ENCODE measurements at places on chromosomes 2 and 18.

GRCh38 chr2:241317391-241317790 is 1.7 kb downstream of the SEPTIN2 start:
- no peak for DNase-seq

DNA sequence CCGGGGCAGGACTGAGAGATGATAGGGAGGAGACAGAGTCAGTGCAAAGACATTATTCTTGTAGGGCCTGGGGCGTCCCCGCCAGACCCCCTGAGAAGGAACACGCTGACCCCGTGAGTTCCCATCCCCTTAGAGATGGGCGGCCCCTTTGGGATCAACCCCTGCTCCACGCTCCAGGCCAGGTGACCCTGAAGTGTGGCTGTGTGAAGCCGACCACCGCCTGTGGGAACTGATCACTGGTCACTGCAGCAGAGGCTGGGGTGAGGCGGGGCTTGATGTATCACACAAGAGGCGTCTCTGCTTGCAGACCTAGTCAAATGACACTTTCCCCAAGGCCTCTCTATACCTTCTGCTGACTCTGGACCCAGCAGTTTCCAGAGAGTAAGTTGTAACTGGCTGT is 157.4 kb upstream of the TWIST2 start:
- no peak for DNase-seq

- DNase-seq: no peak
Measured at GRCh38 chr2:160352500-160352899, 141.1 kb downstream of the RBMS1 start.

- no peak for DNase-seq
Measured at GRCh38 chr2:3759761-3760160, 56.4 kb downstream of the DCDC2C start.

GRCh38 chr2:100222844-100223243 is 80.5 kb upstream of the AFF3 start:
- DNase-seq: no peak

- DNase-seq: no peak
Measured at GRCh38 chr2:95062242-95063085, 37.0 kb downstream of the MAL start.

DNA sequence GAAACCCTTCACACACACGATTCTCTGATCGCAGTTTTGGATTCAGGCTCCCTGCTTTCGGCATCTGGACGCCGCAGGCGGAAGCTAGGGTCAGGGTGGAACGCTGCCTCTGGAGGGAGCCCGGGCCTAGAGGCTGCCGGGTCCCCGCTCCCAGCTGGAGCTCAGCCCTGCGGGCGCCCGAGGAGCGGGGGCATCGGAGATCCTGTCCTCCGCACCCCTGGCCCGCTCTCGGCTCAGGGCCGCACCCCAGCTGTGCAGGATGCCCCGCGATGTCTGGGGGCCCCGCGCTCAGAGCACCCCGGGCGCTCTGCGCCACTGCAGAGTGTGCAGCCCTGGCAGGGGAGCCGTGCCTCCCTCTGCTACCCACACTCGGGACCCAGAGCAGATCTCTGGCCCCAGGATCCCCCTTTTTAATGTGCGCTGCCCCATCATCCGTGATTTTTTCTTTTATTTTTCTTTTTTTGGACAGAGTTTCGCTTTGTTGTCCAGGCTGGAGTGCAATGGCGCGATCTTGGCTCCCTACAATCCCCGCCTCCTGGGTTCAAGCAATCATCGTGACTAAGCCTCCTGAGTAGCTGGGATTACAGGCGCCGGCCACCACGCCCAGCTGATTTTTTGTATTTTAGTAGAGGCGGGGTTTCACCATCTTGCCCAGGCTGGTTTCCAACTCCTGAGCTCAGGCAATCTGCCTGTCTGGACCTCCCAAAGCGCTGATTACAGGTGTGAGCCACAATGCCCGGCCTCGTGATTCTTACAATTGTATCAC is 54.8 kb upstream of the TUBA3E start:
- no peak for DNase-seq

- DNase-seq: no peak
Measured at GRCh38 chr2:12124790-12125189, 378.4 kb downstream of the LPIN1 start.

DNA sequence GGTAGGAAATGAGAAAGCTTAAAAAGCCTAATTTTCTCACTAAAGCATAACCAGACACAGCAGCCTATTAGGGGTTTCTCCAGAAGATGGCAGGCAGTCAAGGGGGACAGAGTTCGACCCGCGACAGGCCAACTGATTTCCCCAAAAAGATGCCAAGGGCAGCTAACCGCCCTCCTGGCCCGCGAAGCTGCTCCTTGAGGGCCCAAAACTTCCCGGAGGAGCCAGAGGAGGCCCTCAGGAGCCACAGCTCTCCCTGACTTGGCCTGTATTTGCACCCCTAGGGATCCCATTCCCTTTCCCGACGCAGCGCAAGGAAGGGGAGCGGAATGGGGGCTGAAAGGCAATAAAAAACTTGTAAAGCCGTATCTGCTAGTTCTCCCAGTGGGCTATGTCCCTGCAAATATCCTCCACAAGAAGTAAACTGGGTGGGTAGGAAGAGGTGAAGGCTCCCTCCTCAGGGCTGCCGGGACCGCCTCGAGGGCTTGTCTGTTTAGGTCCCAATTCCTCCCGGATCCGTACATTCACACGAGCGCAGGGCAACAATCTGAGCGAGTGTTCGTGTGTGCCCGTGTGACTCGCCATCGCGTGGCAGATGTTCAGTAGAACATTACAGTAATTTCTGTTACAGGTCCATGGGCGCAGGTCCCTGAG is 756 bp upstream of the NAGK start:
- DNase-seq: no peak

- no peak for DNase-seq
Measured at GRCh38 chr2:181063696-181064095, 83.3 kb downstream of the UBE2E3 start.

- no peak for DNase-seq
Measured at GRCh38 chr18:42268186-42268725, 313.2 kb downstream of the PIK3C3 start.

GRCh38 chr18:14781671-14782070 is 33.7 kb downstream of the ANKRD30B start:
- DNase-seq: no peak

DNA sequence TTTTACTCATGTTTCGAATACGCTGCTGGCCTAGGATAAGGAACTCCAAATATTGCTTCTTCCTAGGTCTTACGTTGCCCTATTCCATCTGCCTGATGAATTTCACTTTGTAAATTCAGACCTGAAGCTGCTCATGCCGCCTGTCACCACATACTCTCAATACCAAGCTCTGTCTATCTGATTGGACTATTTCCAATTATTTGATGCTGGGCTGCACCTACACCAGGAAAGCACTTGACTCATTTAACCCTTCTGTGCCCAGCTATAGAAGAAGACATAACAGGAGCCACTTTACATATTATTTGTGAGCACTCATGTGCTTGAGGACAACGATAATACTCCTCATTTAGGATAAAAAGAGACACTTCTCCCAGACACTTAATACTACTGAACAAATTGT is 1293.9 kb upstream of the LRRTM1 start:
- no peak for DNase-seq

DNA sequence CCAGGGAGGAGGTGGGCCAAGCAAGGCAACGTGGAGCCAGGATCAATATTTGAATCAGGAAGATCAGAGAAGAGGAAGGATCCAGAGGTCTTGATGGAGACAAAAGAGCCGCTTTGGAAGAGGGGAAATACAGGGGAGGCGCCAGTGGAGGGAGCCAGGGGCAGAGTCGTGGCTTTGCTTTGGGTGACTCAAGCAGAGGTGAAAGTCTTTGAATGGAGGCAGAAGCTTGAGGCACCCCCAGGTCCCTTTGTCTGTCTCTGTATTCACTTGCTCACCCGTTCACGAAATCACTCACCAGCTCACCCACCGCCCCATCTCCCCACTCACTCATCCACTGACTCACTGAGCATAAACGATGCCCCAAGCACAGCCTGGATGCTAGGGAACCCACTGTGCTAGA is 134.1 kb downstream of the ACOXL start:
- DNase-seq: no peak

- DNase-seq: no peak
Measured at GRCh38 chr2:145930318-145930717, 1410.4 kb upstream of the ZEB2 start.

- DNase-seq: no peak
Measured at GRCh38 chr2:210224941-210225672, at the start of gene ACADL. Gene ACADL, minus strand, starts transcription at chr2:210225447. Its CDS starts 184 bp downstream, at chr2:210225263.

DNA sequence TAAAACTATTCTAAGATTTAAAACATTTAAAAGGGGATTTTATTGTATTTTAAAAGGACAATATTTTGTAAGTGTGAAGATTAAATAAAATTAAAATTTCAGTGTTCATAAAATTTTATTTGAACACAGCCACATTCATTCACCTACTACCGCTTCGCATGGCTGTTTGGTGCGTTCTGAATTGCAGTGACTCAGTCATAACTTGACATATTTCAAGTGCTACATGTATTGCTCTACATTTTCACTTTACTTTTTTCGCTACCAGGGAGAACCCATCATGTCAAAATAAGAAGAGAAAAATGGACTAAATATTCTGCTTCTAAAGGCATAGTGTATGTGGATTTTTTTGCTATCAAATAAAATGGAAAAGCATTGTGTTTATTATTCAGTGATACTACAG is 8.7 kb downstream of the PTH2R start:
- no peak for DNase-seq

DNA sequence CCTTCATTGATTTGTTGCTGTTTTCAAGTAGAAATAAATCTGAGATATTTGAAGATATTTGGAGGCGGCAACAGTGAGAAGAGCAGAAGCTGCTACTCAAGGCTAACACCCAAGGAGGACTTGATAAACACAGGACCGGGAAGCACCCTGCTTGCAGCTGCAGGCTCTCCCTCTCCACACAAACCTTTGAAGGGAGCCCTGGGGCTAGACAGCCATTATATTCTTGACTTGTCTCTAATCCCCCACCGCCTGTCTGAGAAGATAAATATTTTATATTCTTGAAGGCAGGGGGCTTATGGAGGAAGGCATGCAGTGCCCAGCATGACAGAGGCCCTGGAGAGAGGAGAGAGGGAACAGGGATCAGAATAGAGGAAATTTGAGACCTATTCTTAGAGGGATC is 50.9 kb upstream of the SMAD2 start:
- no peak for DNase-seq
